ENCODE measurements at places on chromosomes 2 and 18. TPM values are rescaled to one million over a fixed set of nuclear protein-coding genes. Genes with fewer than 3 reads are reported as not detected.

DNA sequence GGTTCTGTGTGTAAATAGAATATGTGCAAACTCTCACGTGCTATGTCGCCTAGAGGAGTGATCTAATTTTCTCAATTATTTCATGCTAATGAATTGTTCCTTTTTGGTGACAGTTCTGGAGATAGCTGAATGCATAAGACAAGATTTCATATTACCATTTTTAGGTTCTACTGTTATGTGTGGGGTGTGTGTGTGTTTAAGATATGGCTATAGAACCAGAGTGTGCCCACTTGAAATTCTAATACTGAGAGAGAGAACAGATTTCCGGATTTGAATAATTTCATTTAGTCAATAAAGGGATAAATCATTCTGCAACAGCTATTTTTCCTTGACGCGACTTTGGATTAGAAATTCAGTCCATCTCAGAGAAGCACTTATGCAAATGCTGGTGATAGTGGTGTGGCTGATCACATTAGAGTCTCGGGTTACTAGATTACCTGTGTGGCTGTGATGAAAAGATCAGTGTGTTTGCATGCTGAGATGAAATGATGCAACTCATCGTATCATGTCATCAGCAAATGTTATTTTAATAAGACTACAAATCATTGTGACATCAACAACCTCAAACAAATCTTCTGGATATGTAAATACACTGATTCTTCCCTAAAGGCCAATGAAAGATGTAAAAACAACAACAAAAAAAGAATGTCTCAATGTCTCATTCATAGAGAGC, 415.9 kb downstream of the EPHA4 start:
- no peak overlapping the region for H3K27ac ChIP-seq
- no peaks in the 10 kb centered on the region for H3K4me1 ChIP-seq
- no peak for DNase-seq

Gene OSGEPL1
- total RNA-seq: not detected

DNA sequence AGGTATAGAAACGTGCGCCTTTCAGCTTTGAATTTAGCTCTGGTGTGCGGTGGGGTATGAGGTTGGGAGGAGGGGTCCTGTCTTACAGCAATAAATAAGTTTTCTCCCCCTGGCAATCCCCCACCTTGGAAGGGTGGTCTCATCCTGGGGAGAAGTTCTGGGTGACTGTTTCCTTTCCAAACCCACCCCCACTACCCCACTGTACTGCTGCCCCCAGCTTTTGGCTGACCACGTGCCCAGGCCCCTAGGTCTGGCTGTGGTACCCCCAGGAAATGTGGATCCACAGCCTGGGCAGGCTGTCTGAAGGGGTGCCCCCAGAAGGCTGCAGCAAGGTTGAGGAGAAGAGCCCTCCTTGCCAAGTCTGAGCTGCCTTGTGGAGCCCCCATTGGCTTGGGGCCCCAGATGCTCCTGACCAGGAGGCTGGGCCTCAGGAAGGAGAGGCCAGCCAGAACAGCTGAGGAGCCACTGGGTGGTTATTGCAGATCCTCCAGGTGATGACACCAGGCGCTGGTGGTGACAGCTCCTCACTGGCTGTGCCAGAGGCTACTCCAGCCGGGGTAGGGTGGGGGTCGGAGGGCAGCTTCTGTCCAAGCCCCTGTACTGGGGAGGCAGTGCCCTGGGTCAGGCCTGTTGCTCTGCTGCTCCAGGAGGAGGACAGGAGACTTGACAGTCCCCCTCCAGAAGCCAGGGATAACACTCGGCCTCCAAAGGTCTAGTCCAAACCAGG, 24.2 kb downstream of the CCT7 start:
- no peak overlapping the region for H3K27ac ChIP-seq
- H3K27me3 ChIP-seq: no peaks in the 10 kb centered on the region
- no peak for DNase-seq
- H3K36me3 ChIP-seq: peaks cover 13% of the 10 kb centered on the region
- H3K4me1 ChIP-seq: no peaks in the 10 kb centered on the region

- peaks cover 9% of the 10 kb centered on the region for H3K4me1 ChIP-seq
- no peak overlapping the region for H3K4me3 ChIP-seq
- H3K36me3 ChIP-seq: no peaks in the 10 kb centered on the region
- peak overlapping the region; percentile 7 for H3K27ac ChIP-seq
- H3K27me3 ChIP-seq: no peaks in the 10 kb centered on the region
- DNase-seq: no peak
Measured at GRCh38 chr18:8800445-8800844, 95.1 kb downstream of the MTCL1 start.

- no peaks in the 10 kb centered on the region for H3K27me3 ChIP-seq
- H3K36me3 ChIP-seq: no peaks in the 10 kb centered on the region
- H3K4me3 ChIP-seq: no peak overlapping the region
Measured at GRCh38 chr18:37314534-37314933, 251.1 kb downstream of the CELF4 start.

GRCh38 chr18:48608581-48608980, 69.8 kb downstream of the CTIF start:
- H3K27ac ChIP-seq: no peak overlapping the region
- H3K4me3 ChIP-seq: no peak overlapping the region
- DNase-seq: no peak
- no peaks in the 10 kb centered on the region for H3K27me3 ChIP-seq
- no peaks in the 10 kb centered on the region for H3K36me3 ChIP-seq
- H3K4me1 ChIP-seq: peaks cover 17% of the 10 kb centered on the region

GRCh38 chr18:11464129-11464528, 145.3 kb upstream of the SLC35G4 start:
- H3K27me3 ChIP-seq: no peaks in the 10 kb centered on the region
- no peak for DNase-seq
- no peak overlapping the region for H3K27ac ChIP-seq

Gene DPYSL5
- total RNA-seq: not detected

DNA sequence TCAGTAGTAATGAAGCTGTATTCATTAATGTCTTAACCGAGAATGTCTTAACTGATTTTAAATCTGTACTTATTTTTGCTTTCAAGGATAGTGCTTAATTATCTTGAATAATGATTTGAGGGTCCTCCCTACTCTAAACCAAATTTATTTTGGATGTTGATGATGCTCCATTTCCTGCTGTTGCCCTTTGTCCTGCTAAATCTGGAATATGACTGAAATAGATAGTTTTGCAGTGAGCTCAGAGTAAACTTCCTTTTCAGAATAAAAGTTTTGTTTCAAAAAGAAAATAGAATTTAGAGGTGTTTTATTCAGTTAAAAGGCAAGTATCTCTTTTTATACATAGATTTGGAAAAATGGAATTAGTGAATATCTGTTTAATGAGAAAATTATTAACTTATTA, 8.1 kb downstream of the NBEAL1 start:
- DNase-seq: no peak
- H3K27ac ChIP-seq: peak overlapping the region; percentile 97
- peaks cover 43% of the 10 kb centered on the region for H3K4me1 ChIP-seq

Gene SDC1
- 0.32 TPM for total RNA-seq

GRCh38 chr2:231111987-231112386, 12.9 kb downstream of the HTR2B start:
- H3K4me3 ChIP-seq: no peak overlapping the region
- no peak for DNase-seq
- H3K4me1 ChIP-seq: peaks cover 3% of the 10 kb centered on the region

GRCh38 chr2:6770006-6770405, 95.7 kb downstream of the CMPK2 start:
- H3K27ac ChIP-seq: no peak overlapping the region
- no peaks in the 10 kb centered on the region for H3K4me1 ChIP-seq
- DNase-seq: no peak
- H3K4me3 ChIP-seq: no peak overlapping the region
- no peaks in the 10 kb centered on the region for H3K36me3 ChIP-seq

DNA sequence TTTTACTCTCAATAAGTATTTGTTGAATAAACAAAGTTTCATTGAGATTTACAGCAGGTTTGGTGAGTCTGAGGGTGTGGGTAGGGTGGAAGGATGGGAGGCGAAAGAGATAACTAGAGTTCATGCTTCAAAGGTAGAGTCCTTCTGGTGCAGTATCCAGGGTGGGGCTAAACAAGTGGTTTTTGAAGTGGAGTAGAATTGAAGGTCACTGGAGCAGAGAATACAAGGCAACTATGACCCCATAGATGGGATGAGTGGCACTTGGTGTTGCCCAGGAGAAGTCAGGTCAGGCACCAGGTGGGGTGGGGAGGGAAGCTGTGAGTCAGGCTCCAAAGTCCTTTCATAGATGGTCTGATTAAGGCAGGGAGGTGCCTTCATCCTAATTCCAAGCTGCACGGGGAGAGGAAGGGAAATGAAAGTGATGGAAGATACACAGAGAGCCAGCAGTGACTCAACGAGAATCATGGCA, 6.6 kb upstream of the CAB39 start:
- no peaks in the 10 kb centered on the region for H3K27me3 ChIP-seq
- DNase-seq: no peak
- H3K27ac ChIP-seq: no peak overlapping the region
- H3K4me1 ChIP-seq: no peaks in the 10 kb centered on the region

Gene GBX2
- total RNA-seq: not detected

GRCh38 chr2:2735041-2735440, 404.0 kb upstream of the MYT1L start:
- no peaks in the 10 kb centered on the region for H3K36me3 ChIP-seq
- no peaks in the 10 kb centered on the region for H3K27me3 ChIP-seq
- no peaks in the 10 kb centered on the region for H3K4me1 ChIP-seq

DNA sequence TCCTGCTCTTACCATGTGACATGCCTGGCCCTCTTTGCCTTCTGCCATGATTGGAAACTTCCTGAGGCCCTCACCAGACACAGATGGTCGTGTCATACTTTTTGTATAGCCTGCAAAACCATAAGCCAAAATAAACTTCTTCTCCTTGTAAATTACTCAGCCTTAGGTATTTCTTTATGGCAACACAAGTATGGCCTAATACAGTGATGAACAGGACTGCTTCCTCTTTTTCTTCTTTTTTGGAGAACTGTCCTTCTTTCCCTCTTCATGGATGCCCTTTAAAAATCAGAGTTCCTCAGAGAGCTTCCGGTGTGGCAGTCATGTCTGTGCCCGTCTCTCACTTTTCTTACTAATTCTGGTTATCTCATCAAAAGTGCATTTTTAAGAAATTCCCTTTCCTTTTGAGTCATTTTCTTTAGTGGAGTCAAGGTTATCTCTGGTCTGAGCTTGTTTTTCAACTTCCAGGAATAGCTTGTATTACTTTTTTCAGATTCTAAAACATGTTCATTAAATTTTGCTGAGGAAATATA, 9.2 kb upstream of the IL1A start:
- no peak overlapping the region for H3K4me3 ChIP-seq
- H3K27me3 ChIP-seq: no peaks in the 10 kb centered on the region
- H3K27ac ChIP-seq: no peak overlapping the region
- DNase-seq: no peak
- H3K4me1 ChIP-seq: no peaks in the 10 kb centered on the region

Gene CD8A
- 17.7 TPM for total RNA-seq

- no peak for DNase-seq
- no peaks in the 10 kb centered on the region for H3K4me1 ChIP-seq
- H3K27me3 ChIP-seq: no peaks in the 10 kb centered on the region
Measured at GRCh38 chr2:202703091-202703490, 68.3 kb downstream of the FAM117B start.

Gene SP5
- 2.8 TPM for total RNA-seq

GRCh38 chr2:209472871-209473270, 49.0 kb downstream of the MAP2 start:
- no peaks in the 10 kb centered on the region for H3K27me3 ChIP-seq
- peaks cover 20% of the 10 kb centered on the region for H3K4me1 ChIP-seq
- no peaks in the 10 kb centered on the region for H3K36me3 ChIP-seq
- no peak overlapping the region for H3K4me3 ChIP-seq

Gene VWA3B
- total RNA-seq: not detected

GRCh38 chr2:33391529-33392255, 84.8 kb upstream of the RASGRP3 start:
- H3K4me1 ChIP-seq: peaks cover 10% of the 10 kb centered on the region
- no peaks in the 10 kb centered on the region for H3K27me3 ChIP-seq
- H3K36me3 ChIP-seq: peaks cover 11% of the 10 kb centered on the region
- H3K27ac ChIP-seq: peak overlapping the region; percentile 46
- DNase-seq: no peak

DNA sequence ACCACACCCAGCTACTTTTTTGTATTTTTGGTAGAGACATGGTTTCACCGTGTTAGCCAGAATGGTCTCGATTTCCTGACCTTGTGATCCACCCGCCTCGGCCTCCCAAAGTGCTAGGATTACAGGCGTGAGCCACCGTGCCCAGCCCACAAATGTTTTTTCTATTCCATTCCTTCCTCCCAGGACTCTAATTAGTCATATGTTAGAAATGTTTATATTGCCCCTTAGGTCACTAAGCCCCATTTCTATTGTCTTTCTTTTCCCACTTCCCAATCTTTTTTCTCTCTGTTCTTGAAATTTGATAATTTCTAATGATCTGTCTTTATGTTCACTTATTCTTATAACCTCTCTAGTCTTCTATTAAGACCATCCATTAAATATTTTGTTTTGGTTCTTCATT, 31.3 kb upstream of the CDCA7 start:
- H3K4me3 ChIP-seq: no peak overlapping the region
- H3K36me3 ChIP-seq: no peaks in the 10 kb centered on the region
- no peak for DNase-seq
- no peaks in the 10 kb centered on the region for H3K4me1 ChIP-seq

- no peak overlapping the region for H3K27ac ChIP-seq
- H3K4me3 ChIP-seq: no peak overlapping the region
- no peaks in the 10 kb centered on the region for H3K4me1 ChIP-seq
- no peaks in the 10 kb centered on the region for H3K27me3 ChIP-seq
Measured at GRCh38 chr2:113032737-113033136, 19.9 kb downstream of the IL36B start.

Gene CDH2
- total RNA-seq: 22.8 TPM

Gene IL1RL1
- 3.4 TPM for total RNA-seq

Gene PASK
- total RNA-seq: not detected

Gene DNAJC5G
- not detected for total RNA-seq

GRCh38 chr2:57461624-57462023, 585.0 kb upstream of the VRK2 start:
- H3K4me1 ChIP-seq: no peaks in the 10 kb centered on the region
- no peak for DNase-seq
- H3K27ac ChIP-seq: no peak overlapping the region
- H3K4me3 ChIP-seq: no peak overlapping the region

DNA sequence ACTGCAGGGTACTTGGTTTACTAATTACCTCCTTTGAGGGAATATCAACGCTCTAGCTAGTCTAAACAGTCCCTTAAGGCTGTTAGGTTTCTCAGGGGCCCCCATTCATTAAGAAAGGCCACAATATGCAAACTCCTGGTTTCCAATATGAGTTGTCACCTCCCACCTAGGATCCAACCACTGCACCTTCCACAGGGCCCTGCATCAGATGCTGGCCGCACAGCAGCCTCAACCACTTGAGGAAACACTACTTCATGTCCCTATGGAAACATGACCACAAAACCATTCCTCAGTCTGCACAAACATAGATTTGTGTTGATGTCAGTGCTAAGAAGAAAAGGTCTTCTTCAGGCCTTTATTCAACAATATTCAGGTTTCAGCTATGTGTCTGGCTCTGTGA, 40.9 kb downstream of the STAT4 start:
- no peak overlapping the region for H3K4me3 ChIP-seq
- DNase-seq: no peak
- H3K27ac ChIP-seq: no peak overlapping the region
- H3K4me1 ChIP-seq: no peaks in the 10 kb centered on the region
- H3K36me3 ChIP-seq: no peaks in the 10 kb centered on the region

Gene AQP12A
- total RNA-seq: not detected

- DNase-seq: no peak
- H3K4me3 ChIP-seq: no peak within 1 kb of the TSS
- no peaks in the 10 kb centered on the region for H3K27me3 ChIP-seq
- H3K36me3 ChIP-seq: no peaks in the 10 kb centered on the region
- no peaks in the 10 kb centered on the region for H3K4me1 ChIP-seq
- no peak within 1 kb of the TSS for H3K27ac ChIP-seq
Measured at GRCh38 chr2:240030379-240031094, at the start of gene OR6B2. TSS of gene OR6B2 (minus strand) at chr2:240030429. CDS start at chr2:240030429, 0 bp downstream.
